PC-9 (cell line): ENCODE measurements at places on chromosomes 2 and 18.

DNA sequence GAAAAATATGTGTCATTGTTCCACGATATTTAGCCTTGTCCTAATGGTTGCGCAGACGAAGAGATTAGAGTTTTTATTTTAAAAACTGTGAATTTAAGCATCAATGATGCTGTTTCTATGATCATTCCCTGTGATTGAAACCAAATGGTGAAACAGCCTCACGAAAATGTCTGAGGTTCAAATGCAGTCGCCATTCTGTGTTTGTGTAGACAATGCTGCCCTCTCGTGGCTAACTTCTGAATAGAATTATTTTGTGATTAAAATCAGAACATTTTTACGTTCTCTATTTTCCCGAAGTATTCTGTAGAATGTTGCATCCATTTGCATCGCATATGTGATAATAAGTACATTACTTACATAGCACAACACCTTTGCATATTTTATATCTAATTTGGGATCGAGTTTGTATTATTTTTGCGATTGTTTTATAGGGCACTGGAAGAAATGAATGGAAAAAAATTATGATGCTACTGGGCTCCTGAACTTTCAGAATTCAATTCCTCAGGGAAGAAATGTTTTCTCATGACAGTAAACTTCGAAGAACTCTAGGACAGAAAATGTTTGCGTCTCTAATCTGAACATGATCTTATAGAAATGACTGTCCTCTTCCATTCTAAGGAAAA is 54.8 kb upstream of the CREB1 start:
- H3K36me3 ChIP-seq = no peaks in the 10 kb centered on the region
- DNase-seq = peak; percentile 5
- no peak overlapping the region for H3K4me3 ChIP-seq
- H3K4me1 ChIP-seq = peaks cover 21% of the 10 kb centered on the region
- no peak overlapping the region for H3K27ac ChIP-seq

DNA sequence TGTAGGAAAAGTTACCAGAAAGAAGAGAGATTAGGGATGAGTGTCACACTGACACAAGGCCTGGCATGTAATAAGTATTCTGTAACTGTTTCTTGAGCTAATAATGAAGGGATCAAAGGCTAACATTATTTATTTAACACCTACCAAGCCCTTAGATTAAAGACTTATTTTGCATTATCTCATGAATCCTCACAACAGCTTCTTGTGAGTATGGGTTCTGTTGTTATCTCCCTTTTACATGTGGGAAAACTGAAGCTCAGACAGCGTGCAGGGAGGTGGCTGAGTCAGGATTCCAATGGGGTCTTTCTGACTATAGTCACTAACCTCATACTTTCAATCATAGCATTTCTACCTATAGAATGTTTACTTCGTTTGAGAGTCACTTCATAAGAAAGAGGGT is 79.0 kb upstream of the PROKR1 start:
- H3K4me3 ChIP-seq = no peak overlapping the region
- H3K4me1 ChIP-seq = no peaks in the 10 kb centered on the region
- DNase-seq = no peak
- no peaks in the 10 kb centered on the region for H3K36me3 ChIP-seq

- H3K27me3 ChIP-seq = no peaks in the 10 kb centered on the region
- H3K27ac ChIP-seq = peak overlapping the region; percentile 92
- peaks cover 64% of the 10 kb centered on the region for H3K4me1 ChIP-seq
- no peaks in the 10 kb centered on the region for H3K36me3 ChIP-seq
Measured at GRCh38 chr2:27724191-27724590, 47.3 kb upstream of the MRPL33 start.

GRCh38 chr18:35239314-35239713 is 1.5 kb upstream of the ZNF397 start:
- peaks cover 19% of the 10 kb centered on the region for H3K36me3 ChIP-seq
- H3K27ac ChIP-seq = no peak overlapping the region
- no peaks in the 10 kb centered on the region; the same call in 1 of the 2 replicates for H3K4me1 ChIP-seq
- H3K4me3 ChIP-seq = no peak overlapping the region
- no peak for DNase-seq

DNA sequence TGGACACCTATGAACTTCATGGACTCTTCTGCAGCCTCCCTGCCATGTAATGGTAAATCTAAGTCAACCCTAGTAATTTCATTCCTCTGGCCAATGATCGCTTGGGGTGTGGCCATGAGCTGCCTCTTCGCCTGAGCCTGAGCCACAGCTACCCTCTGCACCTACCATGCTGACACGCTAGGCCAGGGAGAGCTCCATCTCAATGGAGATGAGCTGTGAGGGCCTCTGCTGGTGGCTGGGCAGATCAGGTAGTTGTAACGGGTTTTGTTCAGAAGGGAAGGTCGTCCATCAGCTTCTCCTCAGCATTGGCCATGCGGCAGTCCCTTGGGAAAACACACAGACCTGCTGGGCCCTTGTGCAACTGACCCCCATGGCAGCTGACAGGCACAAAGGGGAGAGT is 24.4 kb downstream of the MPHOSPH10 start:
- H3K4me1 ChIP-seq = no peaks in the 10 kb centered on the region
- H3K27me3 ChIP-seq = no peaks in the 10 kb centered on the region
- H3K4me3 ChIP-seq = no peak overlapping the region

DNA sequence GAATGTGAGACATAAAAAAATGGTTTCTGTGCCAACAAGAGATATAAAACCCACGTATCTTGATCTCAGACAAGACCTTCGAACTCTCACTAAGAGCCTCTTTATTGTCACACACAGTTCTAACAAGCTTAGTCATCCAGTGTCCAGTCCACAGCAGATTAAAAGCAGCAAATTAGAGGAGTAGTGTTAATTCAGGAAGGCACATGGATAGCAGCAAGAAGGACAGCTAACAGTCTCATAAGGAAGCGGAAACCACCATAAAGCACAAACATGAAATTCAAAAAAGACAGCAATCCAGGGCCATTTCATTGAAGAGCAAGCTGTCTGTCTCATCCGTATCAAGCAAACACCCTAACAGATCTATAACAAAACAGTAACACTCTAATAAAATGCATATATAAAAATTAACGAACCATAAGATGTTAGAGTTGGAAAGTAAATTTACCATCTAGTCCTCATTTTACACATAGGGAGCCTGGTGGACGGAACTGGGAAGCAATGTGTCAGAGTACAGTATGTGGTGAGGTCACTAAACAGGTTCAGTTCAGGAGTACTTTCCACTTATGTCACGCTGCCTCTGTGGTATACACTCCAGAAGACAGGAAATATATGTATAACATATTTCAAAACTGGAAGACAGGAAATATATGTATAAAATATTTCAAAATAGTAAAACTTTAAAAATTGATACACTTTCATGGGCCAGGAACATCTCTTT is 18.3 kb downstream of the AAK1 start:
- H3K4me3 ChIP-seq = no peak overlapping the region
- 0 out of 2 replicates have a peak, but pooled peaks cover 11% of the 10 kb centered on the region for H3K36me3 ChIP-seq
- peaks cover 22% of the 10 kb centered on the region for H3K4me1 ChIP-seq
- no peak for DNase-seq
- no peaks in the 10 kb centered on the region for H3K27me3 ChIP-seq
- H3K27ac ChIP-seq = peak overlapping the region; percentile 5; the same call in 1 of the 2 replicates

DNA sequence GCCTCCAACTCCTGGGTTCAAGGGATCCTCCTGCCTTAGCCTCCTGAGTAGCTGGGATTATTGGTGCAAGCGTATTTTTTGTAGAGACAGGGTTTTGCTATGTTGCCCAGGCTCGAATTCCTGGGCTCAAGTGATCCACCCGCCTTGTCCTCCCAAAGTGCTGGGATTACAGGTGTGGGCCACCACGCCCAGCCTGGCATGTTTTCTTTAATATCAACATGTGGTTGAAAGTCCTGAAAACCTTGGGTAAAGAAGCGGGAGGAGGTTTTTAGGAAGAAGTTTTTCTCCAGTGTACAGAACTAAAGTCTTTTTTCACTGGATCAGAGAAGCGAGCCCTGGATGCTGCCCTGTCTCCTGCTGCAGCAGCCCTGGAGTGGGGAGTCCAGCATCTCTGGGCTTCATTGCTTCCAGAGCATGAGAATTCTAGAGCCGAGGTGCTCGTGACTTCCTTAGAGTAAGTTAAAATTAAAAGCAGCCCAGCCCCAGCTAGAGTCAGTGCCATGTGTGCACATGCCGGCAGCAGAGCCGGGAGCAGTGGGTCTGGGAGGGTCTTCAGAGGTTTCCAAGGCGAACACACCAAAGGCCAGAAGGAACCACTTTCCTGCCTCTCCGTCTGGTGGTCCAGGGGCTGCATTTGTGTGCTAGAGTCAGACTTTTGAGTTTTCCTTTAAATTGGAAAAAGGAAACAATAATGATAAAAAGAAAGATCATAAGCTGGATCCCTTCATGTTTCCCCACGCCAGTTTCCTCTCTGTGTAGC is 31.2 kb downstream of the ITGB1BP1 start:
- H3K36me3 ChIP-seq = peaks cover 51% of the 10 kb centered on the region
- no peak for DNase-seq
- peaks cover 11% of the 10 kb centered on the region for H3K4me1 ChIP-seq
- no peak overlapping the region for H3K27ac ChIP-seq

- H3K27me3 ChIP-seq = no peaks in the 10 kb centered on the region
- no peak overlapping the region for H3K27ac ChIP-seq
- no peaks in the 10 kb centered on the region for H3K36me3 ChIP-seq
- no peak overlapping the region for H3K4me3 ChIP-seq
- H3K4me1 ChIP-seq = peaks cover 13% of the 10 kb centered on the region
Measured at GRCh38 chr18:9700261-9700796, 7.8 kb upstream of the RAB31 start.

- no peak overlapping the region for H3K4me3 ChIP-seq
- no peak overlapping the region for H3K27ac ChIP-seq
- no peaks in the 10 kb centered on the region for H3K27me3 ChIP-seq
- H3K36me3 ChIP-seq = no peaks in the 10 kb centered on the region
Measured at GRCh38 chr2:215653344-215654030, 217.6 kb upstream of the FN1 start.

DNA sequence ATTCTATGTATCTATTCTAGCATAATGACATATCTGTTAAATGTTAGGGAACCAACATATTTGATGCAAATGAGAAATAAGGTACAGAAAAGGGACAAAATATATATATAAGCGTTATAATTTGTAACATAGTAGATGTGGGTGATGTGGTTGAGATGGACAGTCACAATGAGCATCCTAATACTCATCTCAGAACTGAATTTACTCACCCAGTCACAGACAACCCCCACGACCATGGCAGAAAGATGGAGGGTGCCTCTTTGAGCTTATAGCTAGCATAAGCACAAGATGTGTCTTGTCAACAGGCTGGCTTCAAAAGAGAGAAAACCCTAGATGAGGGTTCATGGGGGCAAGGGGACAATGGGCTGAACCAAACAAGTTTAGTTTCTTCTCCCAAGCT is 9.1 kb upstream of the DSG3 start:
- no peaks in the 10 kb centered on the region for H3K4me1 ChIP-seq
- no peak for DNase-seq
- no peaks in the 10 kb centered on the region for H3K36me3 ChIP-seq
- no peaks in the 10 kb centered on the region for H3K27me3 ChIP-seq
- H3K27ac ChIP-seq = no peak overlapping the region

- H3K36me3 ChIP-seq = no peaks in the 10 kb centered on the region
- no peaks in the 10 kb centered on the region for H3K27me3 ChIP-seq
Measured at GRCh38 chr2:233977296-233977837, 60.2 kb downstream of the TRPM8 start.

DNA sequence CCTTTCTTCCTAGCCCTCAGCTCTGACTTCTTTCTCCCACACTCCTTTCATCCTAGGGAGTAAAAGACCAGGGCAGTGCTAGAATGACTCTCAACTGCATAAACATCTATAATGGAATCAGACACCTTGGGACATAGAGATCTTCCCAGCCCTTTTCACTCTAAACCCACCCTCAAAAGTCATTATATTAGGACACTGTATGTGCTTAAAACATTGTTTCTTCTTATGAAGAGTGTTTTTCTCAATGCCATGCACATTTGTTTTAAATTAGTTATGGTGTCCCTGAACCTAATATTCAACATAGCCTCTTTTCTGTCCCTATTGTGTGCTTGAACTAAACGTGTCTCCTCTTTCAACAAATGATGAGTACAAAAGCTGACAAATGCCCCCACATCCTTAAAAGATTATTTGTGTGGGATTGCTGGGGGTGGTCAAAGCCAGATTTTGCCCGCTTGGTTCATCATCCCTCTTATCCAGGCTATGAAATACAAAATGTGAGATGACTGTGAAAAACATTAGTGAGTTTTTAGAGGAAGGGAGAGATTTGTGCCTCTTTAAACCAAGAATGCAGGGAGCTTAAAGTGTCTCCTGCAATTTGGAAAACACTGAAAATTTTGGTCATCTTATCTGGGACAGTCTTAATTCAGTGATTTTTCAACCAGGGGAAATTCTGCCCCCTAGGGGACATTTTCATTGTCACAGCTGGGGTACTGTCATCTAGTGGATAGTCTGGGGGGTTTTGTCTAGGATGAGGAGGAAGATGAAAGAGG is 29.0 kb downstream of the SERPINB5 start:
- peaks cover 12% of the 10 kb centered on the region for H3K4me1 ChIP-seq
- no peaks in the 10 kb centered on the region for H3K27me3 ChIP-seq
- DNase-seq = peak; percentile 25
- H3K27ac ChIP-seq = no peak overlapping the region
- H3K4me3 ChIP-seq = no peak overlapping the region
- H3K36me3 ChIP-seq = 0 out of 2 replicates have a peak, but pooled peaks cover 7% of the 10 kb centered on the region

DNA sequence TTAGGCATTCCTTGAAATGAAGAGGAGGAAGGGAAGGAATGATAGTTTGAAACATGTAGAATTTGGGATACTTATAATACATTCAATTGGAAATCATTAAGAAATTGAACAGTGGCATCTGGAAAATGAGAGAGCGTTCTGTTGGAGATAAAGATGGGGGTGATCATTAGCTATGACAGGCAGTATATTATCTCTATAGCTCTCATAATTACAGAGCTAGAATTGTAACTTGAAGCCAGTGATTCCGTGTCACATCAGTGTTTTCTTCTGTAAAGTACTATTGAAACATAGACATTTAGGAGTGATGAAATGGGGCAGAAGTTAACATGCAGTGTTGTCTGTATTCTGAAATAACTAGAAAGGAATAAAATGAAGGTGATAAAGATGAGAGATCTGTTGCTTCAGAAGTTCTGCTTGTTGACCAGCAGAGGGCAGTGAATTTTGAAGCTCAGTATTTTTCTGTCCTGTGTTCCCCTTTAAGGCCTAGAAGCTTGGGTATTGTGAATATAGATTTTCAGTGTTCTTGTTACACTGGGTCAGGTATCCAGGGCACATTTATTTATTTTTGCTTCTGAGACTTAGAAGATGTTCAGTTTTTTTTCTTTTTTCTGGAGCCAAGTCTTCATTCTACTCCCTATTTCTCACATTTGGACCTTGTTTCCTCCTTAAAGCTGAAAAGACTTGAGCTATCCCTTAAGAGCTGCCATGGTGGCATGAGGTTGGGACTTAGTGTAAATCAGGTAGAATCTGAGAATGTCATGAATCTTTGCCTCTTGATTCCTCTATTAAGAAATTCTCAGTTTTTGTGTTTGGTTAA is 157.4 kb downstream of the TAF4B start:
- H3K4me1 ChIP-seq = peaks cover 38% of the 10 kb centered on the region
- no peak overlapping the region for H3K4me3 ChIP-seq
- no peak for DNase-seq
- no peaks in the 10 kb centered on the region for H3K27me3 ChIP-seq
- H3K27ac ChIP-seq = no peak overlapping the region

DNA sequence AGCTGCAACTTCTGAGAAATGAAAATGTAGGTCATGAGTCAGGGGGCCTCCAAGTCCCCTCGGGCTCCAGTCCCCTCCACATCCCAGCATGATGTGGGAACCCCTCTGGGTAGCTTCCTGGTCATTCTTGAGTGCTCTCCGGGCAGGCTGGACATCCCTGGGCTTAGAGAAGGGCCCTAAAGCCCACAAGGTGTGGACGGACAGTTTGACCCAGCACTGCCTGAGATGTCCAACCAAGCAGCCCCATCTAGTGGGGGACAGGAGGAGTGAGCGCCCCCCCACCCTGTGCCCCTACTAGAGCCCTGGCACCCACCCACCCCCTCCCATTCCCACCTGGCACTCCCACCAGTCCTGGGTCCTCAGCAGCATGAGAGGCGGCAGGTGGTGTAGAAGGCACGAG is 46.0 kb downstream of the CYP27C1 start:
- DNase-seq = peak; percentile 47
- no peaks in the 10 kb centered on the region for H3K27me3 ChIP-seq
- H3K27ac ChIP-seq = no peak overlapping the region
- no peaks in the 10 kb centered on the region for H3K36me3 ChIP-seq
- H3K4me3 ChIP-seq = no peak overlapping the region
